ENCODE measurements at places on chromosomes 6 and 20. TPM values are rescaled to one million over a fixed set of nuclear protein-coding genes. Genes with fewer than 3 reads are reported as not detected.

Gene ANGPT4
- not detected for total RNA-seq

Gene PRKN
- 6.2 TPM for total RNA-seq

Gene SGK2
- total RNA-seq: 1.7 TPM

Gene CTAGE9
- total RNA-seq: not detected

Gene CPNE5
- 49.8 TPM for total RNA-seq

GRCh38 chr20:19098806-19099578 lies 113.5 kb upstream of the SLC24A3 start:
- no peaks in the 10 kb centered on the region for H3K4me1 ChIP-seq

DNA sequence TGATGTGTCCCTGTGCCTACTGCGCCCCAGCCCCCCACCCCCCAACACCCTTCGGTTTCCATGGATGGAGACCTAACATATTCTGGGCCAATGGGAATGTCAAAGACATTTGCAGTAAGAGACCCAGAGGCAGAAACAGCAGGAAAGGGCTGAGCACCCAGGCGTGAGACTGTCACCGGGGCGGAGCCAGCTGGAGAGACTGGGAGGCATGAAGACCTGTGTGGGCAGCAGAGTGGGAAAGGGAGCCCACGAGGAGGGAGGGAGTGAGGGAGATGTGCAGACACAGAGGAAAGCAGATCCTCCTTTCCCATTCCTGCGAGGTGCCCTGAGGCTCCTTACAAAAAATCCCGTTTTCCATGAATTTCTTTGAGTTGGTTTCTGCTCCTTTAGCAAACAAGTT lies 150.2 kb downstream of the FOXC1 start:
- H3K27me3 ChIP-seq: no peaks in the 10 kb centered on the region
- no peaks in the 10 kb centered on the region for H3K36me3 ChIP-seq
- H3K4me1 ChIP-seq: no peaks in the 10 kb centered on the region
- no peak overlapping the region for H3K27ac ChIP-seq
- DNase-seq: no peak
- no peak overlapping the region for H3K4me3 ChIP-seq

DNA sequence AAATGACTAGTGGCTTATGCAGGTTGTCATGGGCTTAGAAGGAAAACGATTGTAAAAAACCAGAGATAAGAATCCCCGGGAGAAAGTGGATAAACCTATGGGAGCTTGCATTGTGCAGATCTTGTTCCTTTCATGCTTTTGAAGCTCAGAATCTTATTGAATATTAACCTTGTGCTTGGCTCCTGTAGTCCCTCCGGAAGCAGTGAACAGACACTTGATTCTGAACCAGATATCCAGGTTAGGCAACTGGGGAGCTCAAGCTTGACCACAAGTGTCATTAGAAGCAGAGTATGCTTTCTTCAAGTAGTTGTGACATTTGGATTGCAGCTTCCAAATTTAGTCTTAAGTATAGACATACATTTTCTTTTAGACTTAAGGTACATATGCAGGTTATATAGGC lies 212.6 kb upstream of the MOCS1 start:
- H3K27ac ChIP-seq: no peak overlapping the region
- no peak overlapping the region for H3K4me3 ChIP-seq
- peaks cover 11% of the 10 kb centered on the region for H3K4me1 ChIP-seq
- no peaks in the 10 kb centered on the region for H3K27me3 ChIP-seq
- DNase-seq: no peak

DNA sequence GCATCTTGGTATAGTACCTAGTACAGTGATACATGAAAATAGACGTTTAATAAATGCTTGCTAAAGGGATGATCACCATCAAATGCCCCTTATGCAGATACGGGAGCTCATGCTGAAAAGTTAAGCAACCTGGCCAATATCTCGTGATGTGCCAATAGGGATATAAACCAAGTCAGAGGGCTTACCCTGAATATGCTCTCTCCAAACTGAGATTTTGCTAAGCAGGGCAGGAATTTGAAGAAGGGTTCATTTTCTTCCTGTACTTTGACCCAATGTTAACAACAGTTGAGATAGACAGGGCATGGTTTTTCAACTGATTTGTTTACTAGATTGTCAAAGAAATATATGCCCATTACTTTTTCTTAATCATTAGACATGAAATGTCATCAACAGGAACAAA lies 219.3 kb upstream of the PREP start:
- no peaks in the 10 kb centered on the region for H3K27me3 ChIP-seq
- DNase-seq: no peak
- no peak overlapping the region for H3K4me3 ChIP-seq
- no peaks in the 10 kb centered on the region for H3K4me1 ChIP-seq
- H3K36me3 ChIP-seq: no peaks in the 10 kb centered on the region
- H3K27ac ChIP-seq: no peak overlapping the region

DNA sequence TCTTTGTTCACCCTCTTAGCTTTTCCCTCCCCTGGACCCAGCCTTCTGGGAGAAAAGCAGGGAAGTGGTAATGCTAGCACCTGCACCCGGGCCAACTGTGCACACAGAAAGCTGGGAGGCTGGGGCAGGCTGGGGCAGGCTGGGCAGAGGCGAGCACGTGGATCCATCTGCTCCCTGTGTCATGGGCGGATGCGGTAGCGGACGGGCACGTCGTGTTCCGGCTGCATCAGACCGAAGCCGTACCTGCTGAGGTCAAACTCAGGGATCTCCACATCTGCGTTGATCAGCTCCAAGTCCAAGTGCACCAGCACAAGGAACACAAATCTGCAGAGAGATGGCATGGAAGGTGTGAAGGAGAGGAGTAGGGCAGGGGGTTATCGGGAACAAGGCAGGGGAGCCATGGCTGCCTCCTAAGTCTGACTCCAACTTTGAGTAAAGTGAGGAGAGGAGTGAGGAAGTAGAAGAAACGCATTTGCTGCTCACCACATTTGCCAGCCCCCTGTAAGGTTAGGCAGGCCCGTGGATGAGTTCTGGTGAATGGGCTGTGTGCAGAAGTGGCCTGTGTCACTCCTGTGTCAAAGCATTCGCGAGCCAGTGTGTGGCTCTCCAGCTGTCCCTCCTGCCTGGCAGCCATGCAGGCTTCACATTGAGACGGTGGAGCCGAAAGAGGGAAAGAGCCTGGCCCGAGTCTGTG lies 25.4 kb upstream of the KCNB1 start:
- H3K27me3 ChIP-seq: peaks cover 3% of the 10 kb centered on the region
- no peaks in the 10 kb centered on the region for H3K36me3 ChIP-seq
- no peak overlapping the region for H3K27ac ChIP-seq
- no peak overlapping the region for H3K4me3 ChIP-seq
- no peaks in the 10 kb centered on the region for H3K4me1 ChIP-seq

GRCh38 chr6:39188571-39188970 lies 40.7 kb downstream of the KCNK5 start:
- no peak overlapping the region for H3K27ac ChIP-seq
- no peak for DNase-seq
- H3K4me3 ChIP-seq: no peak overlapping the region
- H3K36me3 ChIP-seq: no peaks in the 10 kb centered on the region
- H3K27me3 ChIP-seq: peaks cover 4% of the 10 kb centered on the region

- no peak overlapping the region for H3K27ac ChIP-seq
- no peak for DNase-seq
- no peaks in the 10 kb centered on the region for H3K27me3 ChIP-seq
- H3K4me3 ChIP-seq: no peak overlapping the region
These were observed 98.4 kb downstream of the FOXC1 start for GRCh38 chr6:1708122-1708521.

DNA sequence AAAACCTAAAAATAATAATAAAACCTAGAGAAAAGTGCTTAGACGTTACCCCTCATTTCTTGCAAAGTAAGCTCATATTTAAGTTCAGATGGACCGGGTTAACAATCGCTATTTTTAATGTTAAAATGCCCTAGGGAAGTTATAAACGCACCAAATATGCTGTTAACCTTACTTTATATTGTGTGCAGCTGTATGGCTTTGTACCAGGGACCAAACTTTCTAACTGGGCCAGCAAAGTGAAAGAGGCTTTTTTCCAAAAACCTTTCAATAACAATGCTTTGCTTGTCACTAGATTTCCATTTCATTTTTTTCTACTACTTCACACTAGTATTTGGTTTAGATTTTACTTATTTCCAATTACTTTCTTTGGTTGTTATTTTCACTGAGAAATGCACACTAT lies 248.5 kb downstream of the FOXC1 start:
- no peak overlapping the region for H3K4me3 ChIP-seq
- H3K4me1 ChIP-seq: peaks cover 18% of the 10 kb centered on the region
- H3K27ac ChIP-seq: no peak overlapping the region
- no peaks in the 10 kb centered on the region for H3K36me3 ChIP-seq
- no peaks in the 10 kb centered on the region for H3K27me3 ChIP-seq

- no peaks in the 10 kb centered on the region for H3K27me3 ChIP-seq
- H3K36me3 ChIP-seq: no peaks in the 10 kb centered on the region
- H3K4me3 ChIP-seq: no peak overlapping the region
These were observed 101.7 kb upstream of the SASH1 start for GRCh38 chr6:148240861-148241477.

DNA sequence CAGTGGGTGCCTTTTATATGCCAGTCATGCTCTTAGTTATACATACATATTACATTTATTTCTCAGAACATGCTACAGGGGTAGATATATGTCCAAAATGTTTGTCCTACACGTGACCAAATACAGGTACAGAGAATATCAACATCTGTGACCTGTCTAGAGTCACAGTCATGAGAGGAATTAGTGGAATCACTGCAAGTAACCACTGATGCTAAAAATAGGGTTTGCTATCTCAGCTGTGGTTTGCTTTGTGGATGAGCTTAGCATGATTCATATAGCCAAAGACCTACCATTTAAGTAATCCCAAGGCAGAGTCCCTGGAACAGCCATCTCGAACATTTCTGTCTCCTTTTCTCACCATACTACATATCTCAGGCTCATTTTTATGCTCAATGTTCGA lies 32.3 kb downstream of the GSTA3 start:
- H3K36me3 ChIP-seq: no peaks in the 10 kb centered on the region
- DNase-seq: no peak
- peaks cover 5% of the 10 kb centered on the region for H3K4me1 ChIP-seq
- no peaks in the 10 kb centered on the region for H3K27me3 ChIP-seq
- H3K4me3 ChIP-seq: no peak overlapping the region

DNA sequence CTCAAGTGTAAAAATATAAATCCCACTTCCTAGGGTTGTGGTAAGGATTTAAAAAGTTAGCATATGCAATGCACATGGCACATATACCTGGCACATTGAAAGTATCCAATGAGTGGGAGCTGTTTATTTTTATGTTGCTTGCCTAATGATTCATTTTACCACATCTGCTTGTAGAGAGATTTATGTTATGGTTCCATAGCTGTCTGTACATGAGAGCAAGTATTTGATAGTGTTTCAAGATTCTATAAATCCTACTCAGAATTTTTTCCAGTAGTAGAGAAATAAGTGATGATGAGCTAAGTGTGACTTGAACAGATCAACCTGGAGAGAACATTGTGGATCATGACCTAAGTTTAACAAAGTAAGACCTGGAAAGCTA lies 125.3 kb upstream of the SPTLC3 start:
- no peak overlapping the region for H3K27ac ChIP-seq
- no peaks in the 10 kb centered on the region for H3K27me3 ChIP-seq
- no peak overlapping the region for H3K4me3 ChIP-seq
- H3K36me3 ChIP-seq: no peaks in the 10 kb centered on the region
- no peak for DNase-seq

DNA sequence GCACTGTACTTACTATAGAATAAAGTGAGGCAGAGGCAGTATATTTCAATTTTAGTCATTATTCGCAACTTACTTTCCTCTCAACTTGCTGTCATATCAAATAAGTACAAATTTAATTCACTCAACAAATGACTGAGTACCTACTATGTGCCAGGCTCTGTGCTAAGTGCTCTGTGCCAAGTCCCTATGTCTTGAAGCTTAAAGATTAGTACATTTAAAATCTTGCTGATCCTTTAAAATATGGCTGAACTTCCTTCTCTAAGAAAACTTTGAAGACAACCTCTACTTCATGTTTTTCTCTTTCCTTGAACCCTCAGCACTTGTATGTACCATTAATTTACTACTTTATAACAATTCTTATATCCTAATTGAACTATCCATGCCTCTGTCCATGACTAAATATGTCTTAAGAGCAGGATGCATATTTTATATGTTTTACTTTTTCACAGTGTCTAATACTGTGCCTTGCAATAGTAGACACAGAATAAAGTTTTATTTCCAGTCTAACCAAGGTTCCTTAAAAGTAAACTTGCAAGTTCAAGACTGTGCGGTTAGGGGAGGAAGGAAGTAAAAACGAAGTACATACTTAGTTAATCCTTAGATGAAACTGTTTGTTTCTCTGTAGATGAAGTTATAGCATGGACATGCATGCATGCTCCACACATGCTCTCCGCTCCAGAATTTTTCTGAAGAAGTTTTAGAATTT lies 10.0 kb upstream of the LATS1 start:
- no peak overlapping the region for H3K4me3 ChIP-seq
- no peak for DNase-seq
- H3K27ac ChIP-seq: no peak overlapping the region
- peaks cover 8% of the 10 kb centered on the region for H3K4me1 ChIP-seq

DNA sequence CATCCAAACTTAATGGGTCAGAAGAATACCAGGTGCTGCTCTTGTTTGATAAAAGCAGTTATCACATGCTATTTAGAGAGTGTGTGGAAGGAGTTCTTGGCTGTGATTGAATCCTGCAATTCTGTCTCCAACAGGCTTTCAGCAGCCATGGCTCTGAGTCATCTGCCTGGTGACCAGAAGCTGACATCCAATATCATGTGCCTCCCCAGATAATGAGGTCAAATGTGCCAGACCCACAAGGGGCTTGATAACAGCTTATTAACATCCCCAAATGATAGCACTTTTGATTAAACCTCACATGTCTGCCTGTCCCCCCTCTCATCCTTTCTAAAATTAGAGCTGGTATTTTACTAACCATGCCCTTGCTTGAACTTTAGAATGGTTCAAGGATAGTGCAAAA lies 175.7 kb upstream of the PLN start:
- no peak for DNase-seq
- H3K36me3 ChIP-seq: no peaks in the 10 kb centered on the region
- no peak overlapping the region for H3K4me3 ChIP-seq
- H3K27me3 ChIP-seq: no peaks in the 10 kb centered on the region

DNA sequence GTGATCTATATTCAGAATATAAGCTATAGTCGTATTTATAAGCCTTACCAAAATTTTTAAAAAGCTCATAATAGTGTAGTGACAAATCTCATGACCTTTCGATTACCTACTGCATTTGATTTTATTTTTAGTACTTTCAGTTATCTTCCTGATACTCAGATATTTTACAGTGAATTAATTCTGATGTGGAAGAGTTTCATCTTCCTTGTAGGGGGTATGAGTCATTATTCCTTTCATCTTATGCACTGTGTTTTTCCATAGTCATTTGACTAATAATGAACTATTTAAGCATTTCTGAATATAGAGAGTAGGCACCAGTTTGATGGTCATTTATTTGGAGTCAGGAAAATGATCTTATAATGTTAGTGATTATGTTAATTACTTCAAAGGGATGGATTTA lies 36.4 kb downstream of the HDGFL1 start:
- no peak for DNase-seq
- H3K27me3 ChIP-seq: no peaks in the 10 kb centered on the region
- H3K4me3 ChIP-seq: no peak overlapping the region
- H3K27ac ChIP-seq: no peak overlapping the region

Measured in B cell (primary cell).